Posterior vena cava (tissue), 2 donors: ENCODE measurements at places on chromosomes 4 and X. TPM values are rescaled to one million over a fixed set of nuclear protein-coding genes. Genes with fewer than 3 reads are reported as not detected.
A peak's percentile ranks its signal among the peaks of the same experiment; 100 is the strongest.

Gene INTS6L
- total RNA-seq, result 9.1 TPM

Gene GNPDA2
- 21.7 TPM for total RNA-seq

Gene DSPP
- not detected for total RNA-seq

Gene OPN1MW3
- total RNA-seq, result not detected

Gene NSUN7
- total RNA-seq, result 0.52 TPM

DNA sequence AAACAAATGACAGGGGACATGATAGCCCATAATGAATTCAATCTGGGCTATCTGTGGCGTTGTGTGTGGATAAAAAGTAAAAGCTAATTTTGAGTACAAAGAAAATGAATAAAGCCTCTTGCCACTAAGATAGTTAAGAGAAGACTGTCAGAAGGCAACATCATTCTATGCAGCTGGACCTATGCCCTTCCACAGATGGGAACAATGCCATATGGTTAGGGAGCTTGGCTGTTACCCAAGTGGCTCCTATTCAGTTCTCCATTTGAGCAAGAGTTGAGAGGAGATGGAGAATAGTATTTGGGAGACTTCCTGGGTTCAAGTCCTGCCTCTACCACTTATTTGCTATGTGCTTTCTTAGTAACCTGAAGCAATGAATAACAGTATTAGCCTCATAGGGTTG is 107.7 kb downstream of the ANXA3 start:
- DNase-seq, result no peak

DNA sequence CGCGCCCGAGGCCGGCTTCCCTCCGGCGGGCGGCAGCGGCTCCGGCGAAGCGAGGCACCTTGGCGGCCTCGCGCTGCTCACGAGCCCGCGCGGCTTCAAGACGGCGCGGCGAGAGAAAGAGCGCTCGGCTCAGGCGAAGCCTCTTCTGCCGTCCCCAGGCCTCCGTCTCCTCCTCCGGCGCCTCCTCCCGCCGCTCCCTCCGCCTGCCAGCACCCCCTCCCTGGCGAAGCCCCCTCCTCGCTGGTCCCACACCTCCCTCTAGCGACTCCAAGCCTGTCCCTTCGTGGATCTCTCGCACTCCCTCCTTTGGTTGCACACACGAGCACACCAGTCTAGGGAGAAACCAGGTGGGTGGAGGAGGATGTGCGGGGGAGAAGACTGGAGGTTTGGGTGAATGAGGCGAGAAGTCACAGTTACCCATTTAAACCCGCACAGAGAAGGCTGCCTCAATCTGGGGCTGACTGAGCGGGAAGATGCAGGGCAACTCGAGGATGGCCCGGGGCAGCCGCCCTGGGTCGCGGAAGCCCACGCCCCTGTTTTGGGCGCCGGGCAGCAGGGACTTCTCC is at the start of gene CAMK2D:
Gene CAMK2D, minus strand, starts transcription at position 119 of the 566 bp plus-strand sequence. CDS start 670 bp downstream, outside the sequence.
- DNase-seq, result peak; percentile 95
